ENCODE measurements at places on chromosomes 2 and 18.
A peak's percentile ranks its signal among the peaks of the same experiment; 100 is the strongest.

GRCh38 chr2:166170356-166170755, 42.5 kb upstream of the SCN1A start:
- DNase-seq = no peak

- no peak for DNase-seq
These were observed 585.7 kb upstream of the FANCL start for GRCh38 chr2:58826795-58827194.

DNA sequence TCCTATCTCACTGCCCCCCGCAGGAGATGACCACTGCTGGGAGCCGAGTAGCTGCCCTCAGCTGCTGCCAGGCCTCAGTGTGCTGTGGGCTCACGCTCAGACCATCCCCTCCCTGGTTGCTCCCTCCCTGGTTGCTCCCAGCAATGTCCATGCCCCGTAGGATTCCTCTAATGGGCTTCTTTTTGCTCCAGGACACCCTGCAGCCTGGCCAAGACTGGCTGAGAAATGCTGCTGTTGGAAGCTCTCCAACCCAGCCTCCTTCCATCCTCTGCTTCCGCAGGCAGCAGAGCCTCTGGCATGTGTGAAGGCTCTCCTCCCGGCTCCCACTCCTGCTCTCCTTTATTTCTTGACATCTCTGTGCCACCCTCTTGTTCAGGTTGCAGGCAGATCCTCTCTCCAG, 48.6 kb downstream of the SOX11 start:
- DNase-seq = no peak

GRCh38 chr2:17093712-17094111, 424.5 kb downstream of the RAD51AP2 start:
- DNase-seq = no peak

GRCh38 chr2:211494085-211494484, 937.7 kb downstream of the CPS1 start:
- no peak for DNase-seq

DNA sequence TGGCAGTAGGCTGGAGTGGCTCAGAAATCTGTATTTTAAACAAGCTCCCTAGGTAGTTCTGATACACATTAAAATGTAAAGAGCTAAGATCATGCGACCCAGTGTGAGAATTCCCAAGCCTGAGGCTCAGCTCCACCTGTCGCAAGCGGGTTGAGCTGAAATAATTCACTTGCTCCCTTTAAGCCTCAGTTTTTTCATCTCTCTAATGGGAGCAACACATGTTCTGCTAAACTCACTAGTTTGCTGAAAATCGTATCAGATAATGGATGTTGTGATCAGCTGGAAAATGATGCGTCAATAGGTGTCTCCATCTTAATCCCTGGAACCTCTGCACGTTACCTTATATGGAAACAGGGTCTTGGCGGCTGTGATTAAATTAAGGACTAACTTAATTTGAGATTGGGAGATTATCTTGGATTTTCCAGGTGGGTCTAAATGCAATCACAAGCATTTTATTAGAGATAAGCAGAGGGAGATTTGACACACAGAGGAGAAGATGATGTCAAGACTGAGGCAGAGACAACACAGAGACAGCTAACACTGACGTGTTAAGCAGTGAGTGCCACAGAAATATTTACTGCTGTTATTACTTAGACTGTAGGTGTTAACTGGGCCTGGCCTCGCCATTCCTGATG, 53.0 kb downstream of the POMC start:
- no peak for DNase-seq

- no peak for DNase-seq
These were observed 190.4 kb downstream of the MYO3B start for GRCh38 chr2:170368370-170368769.

GRCh38 chr2:221390878-221391277, 181.2 kb downstream of the EPHA4 start:
- DNase-seq = no peak

GRCh38 chr18:74375999-74376398, 60.4 kb downstream of the C18orf63 start:
- no peak for DNase-seq

GRCh38 chr2:64766841-64767669, 113.3 kb upstream of the SERTAD2 start:
- DNase-seq = no peak

DNA sequence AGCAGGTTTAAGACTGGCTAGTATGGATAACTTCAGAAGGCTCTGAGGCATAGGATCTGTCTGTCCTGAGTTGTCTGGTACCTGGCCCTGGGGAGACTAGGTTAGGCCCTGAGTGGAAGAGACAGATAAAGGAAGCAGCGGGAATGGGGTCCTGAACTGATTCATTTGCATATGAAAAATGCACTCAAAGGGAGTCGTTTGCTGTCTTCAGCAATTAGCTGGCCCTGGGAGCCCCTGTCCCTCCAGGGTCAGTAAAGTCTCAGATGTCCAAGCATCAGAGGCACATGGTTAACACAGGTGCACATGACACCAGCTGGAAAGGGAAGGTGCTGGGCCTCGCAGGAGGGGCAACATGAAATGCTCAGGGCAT, 172.4 kb downstream of the ACOXL start:
- no peak for DNase-seq

DNA sequence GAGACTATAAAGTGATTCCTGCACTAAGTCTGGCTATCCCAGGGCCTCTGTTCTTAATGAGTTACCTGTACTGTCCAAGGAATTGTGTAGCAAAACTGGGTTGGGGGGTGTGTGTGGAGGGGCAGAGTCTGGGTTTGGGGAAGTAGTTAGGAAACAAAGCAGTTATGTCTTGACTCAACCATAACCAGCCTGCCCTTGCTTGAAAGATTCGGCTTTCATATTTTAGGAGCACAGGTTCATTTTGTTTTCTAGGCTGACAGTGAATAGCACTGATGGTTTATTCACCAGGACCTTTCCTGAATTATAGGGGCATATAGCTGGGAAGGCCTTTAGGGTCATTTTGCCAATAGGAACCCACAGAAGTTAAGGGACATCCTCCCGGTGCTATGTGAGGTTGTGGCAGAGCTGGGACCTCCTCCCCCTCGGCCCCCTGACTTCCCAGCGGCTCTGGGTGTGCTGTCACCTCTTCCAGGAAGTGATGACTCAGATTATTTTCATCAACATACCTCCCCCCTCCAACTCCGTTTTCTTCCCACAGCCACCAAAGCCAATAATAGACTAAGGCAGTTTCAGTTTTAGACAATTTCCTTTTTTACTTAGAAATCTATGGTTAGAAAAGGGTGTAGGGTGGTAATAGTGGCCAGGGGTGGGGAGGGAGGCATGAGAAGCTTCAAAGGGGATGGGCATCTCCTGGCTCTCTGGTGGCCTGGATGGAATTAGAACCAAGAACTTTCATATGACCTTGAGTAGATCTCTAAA, 44.8 kb downstream of the SETBP1 start:
- peak; percentile 30 for DNase-seq

GRCh38 chr2:73337828-73338227, 44.5 kb upstream of the EGR4 start:
- no peak for DNase-seq

DNA sequence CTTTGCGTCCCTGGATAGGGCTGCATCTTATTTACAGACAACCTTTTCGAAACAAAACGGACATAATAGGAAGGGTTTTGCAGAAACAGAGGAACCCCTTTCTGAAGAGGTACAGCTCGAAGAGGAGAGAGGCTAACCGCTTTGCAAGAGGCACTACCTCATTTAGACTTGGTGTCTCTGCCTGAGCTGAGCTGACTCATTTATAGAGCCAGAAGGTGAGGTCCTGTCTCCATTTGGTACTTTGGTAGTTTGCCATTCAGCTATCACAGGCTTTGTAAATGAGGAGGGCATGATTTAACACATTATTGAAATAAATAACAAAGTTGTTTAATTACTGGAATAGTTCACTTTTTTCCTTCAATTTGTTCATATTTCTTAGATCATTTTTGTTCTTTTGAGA, 2.2 kb upstream of the NXPH2 start:
- no peak for DNase-seq

- DNase-seq = no peak
These were observed 9.5 kb upstream of the MALL start for GRCh38 chr2:110124939-110125691.

DNA sequence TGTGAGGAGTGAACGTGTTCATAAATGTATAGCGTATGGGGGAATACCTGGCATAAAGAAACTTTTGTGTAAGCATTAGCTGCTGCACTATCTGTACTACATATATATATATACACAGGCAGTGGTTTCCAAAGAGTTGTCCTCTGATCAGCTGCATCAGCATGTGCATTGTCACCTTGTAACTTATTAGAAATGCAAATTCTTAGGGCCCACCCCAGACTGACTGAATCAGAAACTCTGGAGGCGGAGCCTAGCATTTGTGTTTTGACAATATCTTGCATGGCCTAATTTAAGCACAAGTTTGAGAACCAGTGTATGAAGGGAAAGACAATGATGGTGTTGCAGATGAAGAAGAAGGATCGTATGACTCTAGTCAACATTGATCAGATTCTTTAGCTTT, 299.5 kb downstream of the CCDC102B start:
- no peak for DNase-seq

- DNase-seq = no peak
These were observed 16.7 kb upstream of the BZW1 start for GRCh38 chr2:200795028-200795440.

GRCh38 chr2:12764075-12764730, 47.5 kb downstream of the TRIB2 start:
- no peak for DNase-seq

DNA sequence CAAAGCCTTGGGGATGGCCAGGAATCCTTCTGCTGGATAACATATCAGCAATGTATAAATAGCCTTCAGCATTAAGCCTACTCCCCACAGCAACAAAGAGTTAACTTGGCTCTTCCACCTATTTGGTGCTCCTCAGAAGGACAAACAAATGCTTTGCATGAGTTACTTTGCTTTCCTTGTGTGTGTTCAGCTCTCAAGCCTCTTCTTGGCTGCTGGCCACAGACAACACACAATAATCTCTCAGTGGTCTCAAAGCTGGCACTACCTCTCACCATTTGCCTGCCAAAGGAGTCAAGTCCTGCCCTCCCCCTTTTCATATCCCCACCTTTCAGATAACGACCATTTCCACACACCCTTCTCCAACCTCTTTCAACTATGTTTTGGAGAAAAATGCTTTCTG, 17.5 kb downstream of the FTCDNL1 start:
- no peak for DNase-seq

DNA sequence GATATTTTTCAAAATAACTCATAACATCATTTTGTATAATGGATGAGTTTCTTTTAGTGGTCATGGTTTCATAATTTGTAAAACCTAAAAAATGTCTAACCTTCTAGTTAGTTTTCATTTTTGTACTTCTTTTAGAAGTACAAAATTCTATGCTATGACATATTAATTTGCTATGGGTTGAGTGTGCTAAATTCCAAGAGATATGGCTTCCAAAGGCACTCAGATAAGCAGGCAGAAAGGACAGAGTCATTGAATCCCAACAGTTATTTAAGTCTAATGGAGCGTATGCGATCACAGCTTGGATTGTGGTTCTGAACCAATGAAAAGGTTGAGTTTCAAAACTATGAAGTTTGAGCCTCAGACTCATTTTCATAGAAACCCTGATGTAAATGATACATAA, 37.0 kb downstream of the GCG start:
- no peak for DNase-seq

DNA sequence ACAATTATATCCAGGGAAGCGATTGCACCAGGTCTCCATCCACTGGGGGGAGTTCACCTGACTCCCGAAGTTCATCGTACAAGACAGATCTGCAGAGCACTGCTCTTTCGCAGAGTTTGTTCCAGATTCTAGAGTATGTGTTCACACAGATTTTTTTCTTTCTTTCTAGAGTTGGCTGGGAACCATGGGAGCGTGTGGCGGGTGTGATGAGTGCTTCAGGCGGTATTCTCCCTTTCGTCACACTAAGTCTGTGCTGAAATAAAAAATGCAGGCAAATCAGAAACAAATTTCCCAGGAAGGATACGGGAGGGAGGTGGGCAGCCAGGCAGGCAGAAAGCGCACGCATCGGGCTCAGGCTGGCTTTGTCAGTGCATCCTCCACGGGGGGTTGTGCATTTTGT, 129.8 kb upstream of the SOX11 start:
- no peak for DNase-seq

GRCh38 chr2:109604597-109604996, 9.2 kb downstream of the SEPTIN10 start:
- no peak for DNase-seq

DNA sequence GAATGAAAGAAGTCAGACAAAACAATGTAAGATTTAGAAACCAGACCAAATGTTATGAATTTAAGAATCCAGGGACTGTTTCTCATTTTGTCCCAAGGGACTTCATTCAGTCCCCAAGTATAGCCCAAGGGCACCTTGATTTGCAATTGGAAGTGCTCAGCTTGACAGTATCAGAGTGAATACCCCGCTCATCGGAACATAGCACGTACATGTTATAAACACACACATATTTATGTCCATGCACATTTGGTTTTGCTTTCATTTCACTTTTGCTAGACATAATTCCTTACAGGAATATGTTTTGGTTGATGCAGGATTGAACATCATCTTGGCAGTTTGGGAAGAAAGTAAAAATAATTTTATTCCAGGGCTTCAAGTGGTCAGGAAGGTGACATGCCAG, 100.2 kb downstream of the PID1 start:
- no peak for DNase-seq

GRCh38 chr2:219644801-219645480, 17.5 kb downstream of the SLC4A3 start:
- DNase-seq = no peak

- no peak for DNase-seq
These were observed 367.0 kb downstream of the NR4A2 start for GRCh38 chr2:155965415-155966063.

- no peak for DNase-seq
These were observed 23.4 kb upstream of the SNED1 start for GRCh38 chr2:240974771-240975572.

GRCh38 chr2:179349670-179350303, 85.2 kb upstream of the SESTD1 start:
- DNase-seq = no peak

DNA sequence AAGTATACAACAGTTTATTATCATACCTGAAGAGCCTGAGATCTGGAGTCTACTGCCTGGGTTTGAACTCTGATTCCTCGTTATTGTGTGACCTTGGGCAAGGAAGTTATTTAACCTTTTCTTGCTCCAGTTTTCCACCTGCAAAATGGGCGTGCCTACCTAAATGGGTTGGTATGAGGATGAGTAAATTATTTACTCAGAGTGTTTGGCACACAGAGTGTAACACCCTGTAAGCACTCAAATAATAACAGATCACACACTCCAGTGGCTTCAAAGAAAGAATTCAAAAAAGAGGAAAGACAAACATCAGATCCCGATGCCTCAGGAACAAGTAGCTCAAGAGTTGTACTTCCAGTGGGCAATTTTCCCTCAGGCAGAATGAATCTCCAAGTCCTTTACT, 2.4 kb downstream of the SRD5A2 start:
- DNase-seq = no peak

- DNase-seq = no peak
These were observed 8.4 kb upstream of the ANXA4 start for GRCh38 chr2:69733342-69734034.

DNA sequence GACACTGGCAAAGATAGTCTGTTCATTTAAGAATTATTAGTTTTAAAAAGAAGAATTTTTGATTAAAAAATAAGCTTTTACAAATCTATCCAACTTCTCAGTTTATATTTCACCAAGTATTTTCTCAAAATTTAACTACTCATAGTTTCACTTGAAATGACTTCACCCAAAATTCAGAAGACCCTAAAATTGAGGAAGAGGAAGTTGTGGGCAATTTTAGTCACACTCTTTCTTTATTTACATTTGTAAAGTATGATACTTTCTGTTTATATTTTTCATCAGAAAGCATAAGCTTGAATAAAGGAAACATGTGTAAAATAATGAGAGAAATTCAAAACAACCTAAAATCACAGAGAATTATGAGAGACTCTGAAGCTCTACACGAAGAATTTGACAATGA, 278.8 kb upstream of the MEIS1 start:
- no peak for DNase-seq

Data from stimulated activated CD8-positive, alpha-beta memory T cell treated with anti-CD3 and anti-CD28 coated beads, Interleukin-2, amount 100 ng/mL, for 1 hour (primary cell).